ENCODE measurements at places on chromosomes 7 and 10.

DNA sequence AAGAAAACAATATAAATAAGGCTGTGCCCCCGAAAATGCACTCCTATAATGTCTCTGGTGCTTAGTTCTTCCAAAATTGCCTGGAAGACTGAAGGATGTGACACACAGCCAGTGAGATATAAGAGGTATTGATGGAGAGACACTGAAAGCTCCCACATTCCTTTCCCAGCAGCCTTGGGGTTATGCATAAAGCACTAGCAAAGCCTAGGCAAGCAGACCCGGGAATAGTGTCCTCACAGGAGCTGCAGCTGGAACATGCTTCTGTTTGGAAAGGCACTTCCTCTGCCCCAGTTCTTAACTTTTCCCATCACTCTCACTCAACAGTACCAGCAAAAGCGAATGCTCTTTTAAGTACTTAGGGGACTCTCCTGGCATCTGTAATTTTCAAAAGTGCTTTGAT lies 178.0 kb downstream of the AMPH start:
- no peak for DNase-seq

DNA sequence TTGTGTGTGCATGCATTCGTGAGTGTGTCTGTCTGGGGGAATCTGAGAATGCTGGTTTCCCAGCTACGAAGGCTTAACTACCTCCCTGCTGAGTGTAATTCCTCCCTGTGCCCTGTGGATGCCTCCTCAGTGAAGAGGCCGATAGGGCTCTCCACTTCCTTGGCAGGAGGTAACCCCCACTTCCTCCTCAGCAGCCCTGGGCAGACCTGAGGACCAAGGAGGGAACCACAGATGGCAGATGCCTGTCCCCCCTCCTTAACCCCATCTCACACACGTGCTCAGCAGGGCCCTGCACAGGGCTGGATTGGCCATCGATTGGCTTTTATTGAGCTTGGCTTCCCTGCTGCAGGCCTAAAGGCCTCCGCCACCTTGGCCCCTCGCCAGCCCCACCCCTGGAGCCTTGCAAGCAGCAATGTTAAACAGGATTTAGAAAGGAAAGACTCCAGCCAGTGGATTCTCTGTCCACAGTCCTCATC lies 45.6 kb upstream of the LRRC4 start:
- DNase-seq, result no peak

DNA sequence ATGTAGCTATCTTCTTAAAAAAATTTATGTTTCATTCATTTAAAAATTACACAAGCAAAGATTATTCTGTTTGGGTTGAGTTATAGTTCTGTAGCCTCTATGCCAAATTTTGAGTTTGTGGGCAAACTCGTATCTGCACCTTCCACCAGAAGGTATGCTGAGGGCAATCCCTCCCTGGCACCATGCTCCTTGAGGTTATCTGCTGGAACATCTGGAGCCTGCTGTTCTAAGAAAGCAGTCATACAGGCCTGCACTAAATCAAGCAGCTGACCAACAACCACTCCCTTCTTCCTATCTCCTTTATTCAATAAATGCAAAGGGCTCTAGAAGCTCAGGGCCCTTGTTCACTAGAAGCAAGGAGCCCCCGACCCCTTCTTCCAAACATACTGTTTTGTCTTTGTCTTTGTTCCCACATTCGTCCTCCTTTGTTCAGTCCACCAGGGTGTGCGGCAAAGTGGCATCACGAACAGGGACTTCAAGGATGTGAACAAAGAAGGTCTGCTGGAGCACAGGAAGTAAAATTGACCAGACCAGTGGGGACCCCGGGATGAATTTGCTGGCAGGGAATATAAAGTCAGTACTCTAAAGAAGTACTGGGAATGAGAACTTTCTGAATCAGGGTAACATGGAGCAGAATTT lies 36.4 kb downstream of the OR13A1 start:
- DNase-seq, result no peak

- DNase-seq, result no peak
Observed at GRCh38 chr10:82722273-82722672, 847.3 kb downstream of the NRG3 start.

DNA sequence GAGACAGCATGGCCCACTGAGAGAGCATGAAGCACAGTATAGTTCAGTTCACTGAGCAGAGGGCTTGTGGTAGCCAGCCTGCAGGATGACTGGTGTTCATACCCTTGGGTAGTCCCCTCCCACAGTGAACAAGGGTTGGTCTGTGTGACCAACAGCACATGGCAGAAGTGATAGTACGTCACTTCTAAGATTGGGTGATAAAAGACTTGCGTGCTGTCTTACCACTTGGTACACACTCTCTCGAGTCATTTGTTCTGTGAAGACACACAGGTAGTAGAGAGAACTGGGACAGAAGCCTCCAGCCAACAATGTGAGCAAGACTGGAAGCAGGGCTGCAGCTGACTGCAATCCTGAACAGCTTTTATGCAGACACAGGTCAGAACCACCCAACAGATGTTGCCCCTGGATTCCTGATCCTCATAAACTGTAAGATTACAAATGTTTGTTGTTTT lies 14.6 kb downstream of the EPC1 start:
- DNase-seq, result peak; percentile 49

DNA sequence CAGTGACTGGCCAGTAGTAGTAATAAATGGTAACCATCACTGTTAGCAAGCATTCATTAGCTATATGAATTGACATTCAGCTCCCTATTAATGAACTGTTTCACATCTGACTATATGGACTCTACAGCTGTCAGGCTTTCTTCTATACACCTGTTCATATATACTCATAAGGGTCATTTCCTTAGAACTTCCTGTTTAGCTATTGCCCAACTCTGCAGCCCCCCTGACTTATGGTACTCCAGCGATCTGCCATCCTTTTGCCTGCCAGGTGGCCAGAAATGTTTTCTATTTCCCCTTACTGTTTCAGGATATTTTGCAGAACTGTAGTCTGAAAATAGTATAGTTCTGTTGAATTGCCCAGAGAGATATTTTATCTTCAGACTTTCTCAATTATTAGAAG lies 56.6 kb downstream of the TASOR2 start:
- DNase-seq, result no peak

GRCh38 chr7:70053421-70053820 lies 455.1 kb downstream of the AUTS2 start:
- DNase-seq, result no peak
